ENCODE measurements at places on chromosomes 11 and 22. TPM values are rescaled to one million over a fixed set of nuclear protein-coding genes. Genes with fewer than 3 reads are reported as not detected.

DNA sequence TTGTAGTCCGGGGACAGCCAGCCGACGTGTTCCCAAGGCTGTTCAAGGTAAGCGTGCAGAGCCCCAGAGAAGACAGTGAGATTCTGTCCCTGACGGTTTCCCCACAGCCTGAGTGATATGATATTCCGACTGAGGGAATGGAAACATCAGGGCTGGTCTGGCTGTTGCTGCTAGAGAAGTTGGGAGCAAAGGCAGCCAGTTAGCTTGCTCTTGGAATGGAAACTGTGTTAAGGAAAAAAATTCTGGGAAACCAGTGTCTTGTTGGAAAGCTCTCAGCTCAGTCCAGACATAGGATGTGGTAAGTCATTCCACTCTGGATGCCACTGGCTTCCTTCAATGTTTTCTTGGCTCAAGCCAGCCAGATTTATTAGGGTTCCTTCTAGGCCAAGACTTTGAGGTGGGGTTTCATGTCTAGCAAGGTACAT lies 8.8 kb downstream of the CRY2 start:
- DNase-seq = no peak

GRCh38 chr11:61587951-61588727 lies 7.3 kb upstream of the SYT7 start:
- peak; percentile 96 for DNase-seq

- no peak for DNase-seq
These were observed 37.8 kb downstream of the YAP1 start for GRCh38 chr11:102148059-102148458.

The DGCR6 gene
- total RNA-seq = 2.4 TPM

DNA sequence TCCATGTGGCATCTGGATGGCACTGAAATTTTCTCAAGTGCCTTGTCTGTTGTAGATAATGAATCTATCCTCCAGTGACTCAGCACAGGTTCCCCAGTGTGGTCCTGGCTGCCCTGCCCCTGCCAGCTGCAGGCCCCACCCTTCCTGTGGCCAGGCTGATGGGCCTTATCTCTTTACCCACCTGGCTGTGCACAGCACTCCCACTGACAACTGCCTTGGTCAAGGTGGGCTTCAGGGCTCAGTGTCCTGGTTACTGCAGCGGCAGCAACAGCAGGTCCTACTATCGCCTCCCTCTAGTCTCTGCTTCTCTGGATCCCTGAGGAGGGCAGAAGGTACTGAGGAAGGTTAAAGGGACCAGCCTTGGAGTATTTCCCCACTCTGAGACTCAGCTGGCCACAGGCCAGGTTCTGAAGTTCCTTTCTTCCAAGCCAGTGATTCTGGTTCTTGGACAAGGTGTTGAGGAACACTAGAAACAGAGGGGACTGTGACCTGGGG lies 3.1 kb downstream of the HMBS start:
- no peak for DNase-seq

- DNase-seq = no peak
These were observed 15.1 kb upstream of the EFCAB6 start for GRCh38 chr22:43827003-43827735.

DNA sequence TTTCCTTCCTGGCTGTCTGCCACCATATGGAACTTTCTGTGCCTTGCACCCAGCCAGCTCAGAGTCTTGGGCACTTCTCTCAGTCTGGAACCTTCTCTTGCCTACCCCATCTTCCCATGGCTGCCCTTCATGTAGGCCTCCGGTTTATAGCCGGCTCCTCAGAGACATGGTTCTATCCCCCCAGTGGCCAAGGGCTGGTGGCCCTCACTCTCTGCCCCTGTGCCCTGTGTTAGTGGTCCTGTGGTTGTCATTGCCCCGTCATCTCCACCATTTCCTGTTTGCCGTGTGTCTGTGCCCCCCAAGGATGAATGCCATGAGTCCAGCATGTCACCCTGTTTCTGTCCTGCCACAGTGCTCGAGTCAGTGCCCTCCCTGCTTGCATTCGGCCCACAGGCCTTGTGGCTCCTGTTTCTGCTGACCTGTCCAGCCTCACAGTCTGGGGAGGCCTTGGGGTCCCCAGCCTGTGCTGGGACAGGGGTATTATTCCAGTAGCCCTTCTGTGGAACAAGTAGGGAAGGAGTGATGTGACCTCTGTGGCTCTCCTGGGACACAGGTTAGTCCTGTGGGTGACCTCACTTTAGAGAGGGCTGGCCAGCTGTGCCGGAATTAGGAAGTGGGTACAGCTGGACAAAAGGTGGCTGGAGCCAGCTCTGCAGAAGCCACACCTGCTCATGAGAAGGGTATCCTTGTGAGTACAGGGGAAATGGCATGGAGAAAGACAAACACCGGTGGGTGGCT lies 30.7 kb downstream of the ST3GAL4 start:
- no peak for DNase-seq

DNA sequence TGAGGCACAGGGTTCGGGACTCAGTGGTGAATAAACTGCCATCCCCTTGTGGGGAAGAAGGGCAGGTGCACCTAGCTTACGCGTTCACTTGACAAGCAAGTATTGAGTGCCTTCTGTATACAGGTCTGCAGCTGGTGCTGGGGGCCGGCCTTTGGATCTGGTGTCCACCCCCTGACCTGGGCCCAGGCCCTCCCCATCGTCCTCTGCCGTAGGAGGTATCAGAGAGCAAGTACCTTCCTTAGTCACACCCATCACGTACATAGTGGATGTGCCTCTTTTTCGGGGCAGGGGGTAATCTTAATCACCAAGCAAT lies 53.3 kb downstream of the SMIM38 start:
- peak; percentile 6 for DNase-seq

GRCh38 chr11:75126564-75126963 lies 24.3 kb upstream of the SLCO2B1 start:
- no peak for DNase-seq

- DNase-seq = peak; percentile 40
These were observed 2.0 kb downstream of the FBLN1 start for GRCh38 chr22:45504373-45505341.

GRCh38 chr22:30610299-30610698 lies 3.3 kb downstream of the TCN2 start:
- DNase-seq = no peak

- peak; percentile 71 for DNase-seq
These were observed 712 bp upstream of the SLC2A11 start for GRCh38 chr22:23856721-23857605.

GRCh38 chr11:7573558-7574296 lies 59.9 kb downstream of the PPFIBP2 start:
- DNase-seq = peak; percentile 19

The UBQLNL gene
- 0.24 TPM for total RNA-seq

- no peak for DNase-seq
These were observed 1.3 kb upstream of the DKK3 start for GRCh38 chr11:12009617-12010321.

- no peak for DNase-seq
These were observed 68.3 kb downstream of the SPECC1L start for GRCh38 chr22:24338726-24339451.

GRCh38 chr22:46628756-46629155 lies 8.6 kb downstream of the GRAMD4 start:
- DNase-seq = no peak

The OR8A1 gene
- not detected for total RNA-seq

- no peak for DNase-seq
These were observed 517.3 kb downstream of the BRD1 start for GRCh38 chr22:49310354-49310753.

GRCh38 chr11:122099374-122100036 lies 16.5 kb downstream of the BLID start:
- no peak for DNase-seq

The INS gene
- 0.62 TPM for total RNA-seq

The FBLN1 gene
- total RNA-seq = 219 TPM

DNA sequence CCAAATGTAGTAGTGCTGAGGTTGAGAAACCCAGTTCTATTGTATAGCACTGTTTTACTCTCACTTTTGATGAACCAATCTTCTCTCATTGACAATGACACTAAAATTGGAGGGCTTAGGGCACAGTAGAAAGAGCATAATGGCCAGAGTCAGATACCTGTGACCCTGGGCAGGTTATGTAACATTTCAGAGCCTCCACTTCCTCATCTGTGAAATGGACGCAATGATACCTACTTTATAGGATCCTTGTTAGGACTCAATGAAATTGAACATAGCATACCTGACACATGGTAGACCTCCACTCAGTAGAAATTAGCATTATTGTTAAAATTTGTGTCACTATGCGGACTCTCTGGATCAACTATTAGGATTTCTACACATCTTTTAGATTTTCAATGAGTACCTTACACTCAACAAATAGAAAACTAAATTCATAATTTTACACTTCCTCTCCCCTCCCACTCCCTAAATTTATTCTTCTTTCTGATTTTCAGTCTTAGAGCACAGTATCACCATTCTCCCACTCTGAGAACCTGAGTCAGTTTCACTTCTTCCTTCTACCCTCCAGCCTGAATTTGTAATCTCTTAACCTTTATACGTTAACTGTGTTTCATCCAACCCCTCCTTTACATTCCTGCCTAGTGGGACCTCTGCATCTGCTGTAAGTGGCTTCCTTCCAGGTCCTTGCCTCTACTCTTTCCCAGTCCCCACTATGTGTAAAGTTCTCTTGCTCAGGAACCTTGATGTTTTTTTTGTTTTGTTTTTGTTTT lies 78.3 kb downstream of the MICAL2 start:
- no peak for DNase-seq

DNA sequence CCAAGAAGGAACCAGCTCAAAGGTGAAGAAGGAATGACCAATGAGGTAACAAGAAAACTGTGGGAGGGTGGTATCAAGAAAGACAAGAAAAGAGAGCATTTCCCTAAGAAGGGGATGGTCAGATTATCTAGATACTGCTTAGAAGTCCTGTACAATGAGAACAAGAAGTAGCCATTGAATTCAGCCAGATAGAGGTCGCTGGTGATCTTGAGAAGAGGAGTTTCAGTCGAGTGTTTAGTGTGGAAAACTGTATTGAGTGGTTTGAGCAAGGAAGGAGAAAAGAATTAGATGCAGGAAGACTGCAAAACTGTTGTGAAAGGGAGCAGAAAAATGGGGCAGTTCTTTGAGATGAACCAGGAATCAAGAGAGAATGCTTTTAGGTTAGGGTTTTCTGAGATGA lies 74.6 kb upstream of the FAT3 start:
- no peak for DNase-seq

The ADM2 gene
- 10.9 TPM for total RNA-seq

GRCh38 chr11:32426192-32426591 lies 9.1 kb downstream of the WT1 start:
- no peak for DNase-seq

DNA sequence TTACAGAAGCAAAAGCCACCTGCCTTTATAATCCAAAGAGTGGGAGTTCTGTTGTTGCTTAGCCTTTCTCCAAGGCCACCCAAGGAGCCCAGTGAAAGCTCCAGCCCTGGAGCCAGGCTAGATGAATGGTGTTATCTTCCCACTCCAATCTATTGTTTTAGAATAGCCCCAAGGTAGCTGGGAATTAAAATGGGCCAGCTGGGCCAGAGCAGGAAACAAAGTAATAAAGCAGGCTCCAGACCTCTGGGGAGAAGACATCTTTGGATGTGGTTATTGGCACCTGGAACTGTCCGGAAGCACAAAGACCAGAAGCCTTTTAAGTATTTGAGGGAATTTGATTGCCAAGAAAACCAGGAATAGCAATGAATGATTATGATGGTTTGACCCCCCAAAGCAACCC lies 8.8 kb downstream of the C11orf96 start:
- no peak for DNase-seq

The SCN3B gene
- 0.79 TPM for total RNA-seq

The RBFOX2 gene
- total RNA-seq = 102 TPM

DNA sequence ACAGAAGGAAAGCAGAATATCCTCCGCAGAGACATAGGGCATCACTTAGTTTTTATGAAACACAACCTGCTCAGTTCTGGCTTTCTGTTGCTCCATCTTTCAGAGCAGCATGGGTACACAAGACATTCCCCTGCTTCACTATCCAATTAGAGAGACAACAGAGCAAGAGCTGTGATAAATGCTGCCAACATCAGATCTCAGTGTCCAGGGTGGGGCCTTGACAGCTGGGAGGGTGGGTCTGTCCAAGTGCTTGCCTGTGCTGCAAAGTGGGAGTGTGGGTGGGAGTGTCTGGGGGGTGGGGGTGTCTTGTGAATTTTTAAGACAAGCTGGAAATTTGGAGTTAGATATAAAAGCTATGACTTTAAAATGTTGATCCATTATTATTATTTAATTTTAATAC lies 369.6 kb downstream of the TENM4 start:
- DNase-seq = no peak

The LMO1 gene
- 0.39 TPM for total RNA-seq

The NOX4 gene
- 1.1 TPM for total RNA-seq

DNA sequence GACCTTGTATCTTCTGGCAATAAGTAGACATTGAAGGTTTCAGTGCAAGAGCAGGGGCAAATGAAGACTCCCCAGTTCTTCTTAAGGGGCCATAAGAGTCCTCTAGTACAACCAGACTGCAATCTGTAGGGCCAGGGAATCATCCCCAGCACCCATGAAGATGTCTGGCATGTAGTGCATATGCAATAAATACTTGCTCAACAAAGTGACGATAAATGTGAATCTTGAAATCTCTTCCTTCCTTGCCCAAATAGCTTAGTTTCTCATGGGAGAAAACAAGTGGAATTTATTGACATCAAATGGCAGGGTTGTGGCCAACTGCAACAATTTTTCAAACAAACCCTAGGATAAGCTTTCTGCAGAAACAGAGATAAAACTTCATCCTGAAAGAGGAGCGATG lies 107.6 kb downstream of the ABTB2 start:
- no peak for DNase-seq

- no peak for DNase-seq
These were observed 245.4 kb downstream of the BUD13 start for GRCh38 chr11:116527180-116527991.

The CLP1 gene
- 24.6 TPM for total RNA-seq

- no peak for DNase-seq
These were observed 593.4 kb upstream of the ARHGAP42 start for GRCh38 chr11:100093698-100094097.

DNA sequence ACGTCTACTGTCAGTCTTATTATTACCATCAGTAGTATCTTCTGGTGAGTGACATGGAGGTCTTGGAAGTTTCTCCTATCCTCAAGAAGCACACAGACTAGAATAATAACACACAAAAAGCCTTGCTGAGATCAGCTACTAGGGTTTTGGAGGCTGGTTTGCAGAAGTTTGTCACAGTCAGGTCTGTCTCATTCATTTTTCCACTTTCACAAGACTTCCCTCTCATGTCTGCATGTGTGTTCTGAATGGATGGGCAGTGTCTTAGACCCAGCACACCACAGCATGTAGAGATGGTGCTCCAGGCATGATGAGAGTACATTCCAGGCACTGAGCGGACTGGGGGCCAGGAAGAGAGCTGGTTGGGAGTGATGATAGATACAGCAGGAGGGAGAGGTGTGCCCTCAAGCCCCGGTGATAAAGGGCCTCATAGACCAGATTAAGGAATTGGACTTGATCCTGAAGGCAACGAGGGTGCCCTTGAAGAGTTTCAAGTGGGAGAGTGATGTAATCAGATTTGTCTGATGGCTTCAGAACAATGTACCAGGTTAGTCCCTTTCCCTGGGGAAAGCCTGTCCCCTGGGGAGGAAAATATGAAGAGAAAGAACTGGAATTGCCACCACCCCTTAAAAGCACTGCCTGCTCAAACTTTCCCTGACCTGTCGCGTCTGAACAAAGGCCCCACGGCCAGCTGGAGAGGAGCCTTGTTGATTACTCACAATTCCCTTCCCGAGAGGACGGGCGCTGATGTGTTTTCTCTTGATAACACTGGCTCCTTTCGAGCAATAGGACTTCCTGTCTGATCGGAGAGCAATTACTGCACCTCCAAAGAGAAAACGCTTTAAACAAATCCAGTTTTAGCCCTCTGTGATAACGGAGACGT lies 45.1 kb upstream of the LMO2 start:
- no peak for DNase-seq

- no peak for DNase-seq
These were observed 16.1 kb upstream of the TMEM123 start for GRCh38 chr11:102468616-102469195.

Data from WTC11 (cell line).